Stimulated activated CD4-positive, alpha-beta T cell treated with anti-CD3 and anti-CD28 coated beads, Interleukin-4, amount 100 ng/mL, for 4 hours (primary cell): ENCODE measurements at places on chromosomes 16 and 17.

GRCh38 chr16:72051818-72052217 lies 2.5 kb upstream of the HP start:
- no peak for DNase-seq

DNA sequence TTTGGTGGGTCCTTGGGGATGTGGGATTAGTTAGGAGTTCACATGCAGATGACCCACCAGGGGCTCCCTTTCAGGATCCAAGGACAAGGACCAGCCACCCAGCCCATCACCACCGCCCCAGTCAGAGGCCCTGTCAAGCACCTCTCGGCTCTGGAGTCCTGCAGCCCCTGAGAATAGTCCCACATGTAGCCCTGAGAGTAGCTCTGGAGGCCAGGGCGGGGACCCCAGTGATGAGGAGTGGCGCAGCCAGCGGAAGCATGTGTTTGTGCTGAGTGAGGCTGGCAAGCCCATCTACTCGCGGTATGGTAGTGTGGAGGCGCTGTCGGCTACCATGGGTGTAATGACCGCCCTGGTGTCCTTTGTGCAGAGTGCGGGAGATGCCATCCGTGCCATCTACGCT lies 2.4 kb downstream of the MON1B start:
- no peak for DNase-seq

DNA sequence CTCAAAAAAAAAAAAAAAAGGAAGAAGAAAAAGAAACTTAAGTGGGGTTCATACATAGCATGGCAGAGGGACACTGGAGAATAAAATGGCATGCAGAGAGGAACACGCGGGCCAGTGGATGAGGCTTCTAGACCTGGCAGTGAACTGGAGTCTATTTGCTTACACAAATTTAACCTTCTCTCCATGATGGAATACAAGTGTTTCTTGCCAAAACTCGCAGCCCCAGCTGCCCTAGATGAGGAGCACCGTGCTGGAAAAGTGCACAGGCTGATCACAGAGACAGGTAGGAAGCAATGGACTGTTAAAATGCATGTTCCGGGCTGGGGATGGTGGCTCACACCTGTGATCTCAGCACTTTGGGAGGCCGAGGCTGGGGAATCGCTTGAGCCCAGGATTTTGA lies 9.3 kb downstream of the SSTR2 start:
- DNase-seq = no peak

DNA sequence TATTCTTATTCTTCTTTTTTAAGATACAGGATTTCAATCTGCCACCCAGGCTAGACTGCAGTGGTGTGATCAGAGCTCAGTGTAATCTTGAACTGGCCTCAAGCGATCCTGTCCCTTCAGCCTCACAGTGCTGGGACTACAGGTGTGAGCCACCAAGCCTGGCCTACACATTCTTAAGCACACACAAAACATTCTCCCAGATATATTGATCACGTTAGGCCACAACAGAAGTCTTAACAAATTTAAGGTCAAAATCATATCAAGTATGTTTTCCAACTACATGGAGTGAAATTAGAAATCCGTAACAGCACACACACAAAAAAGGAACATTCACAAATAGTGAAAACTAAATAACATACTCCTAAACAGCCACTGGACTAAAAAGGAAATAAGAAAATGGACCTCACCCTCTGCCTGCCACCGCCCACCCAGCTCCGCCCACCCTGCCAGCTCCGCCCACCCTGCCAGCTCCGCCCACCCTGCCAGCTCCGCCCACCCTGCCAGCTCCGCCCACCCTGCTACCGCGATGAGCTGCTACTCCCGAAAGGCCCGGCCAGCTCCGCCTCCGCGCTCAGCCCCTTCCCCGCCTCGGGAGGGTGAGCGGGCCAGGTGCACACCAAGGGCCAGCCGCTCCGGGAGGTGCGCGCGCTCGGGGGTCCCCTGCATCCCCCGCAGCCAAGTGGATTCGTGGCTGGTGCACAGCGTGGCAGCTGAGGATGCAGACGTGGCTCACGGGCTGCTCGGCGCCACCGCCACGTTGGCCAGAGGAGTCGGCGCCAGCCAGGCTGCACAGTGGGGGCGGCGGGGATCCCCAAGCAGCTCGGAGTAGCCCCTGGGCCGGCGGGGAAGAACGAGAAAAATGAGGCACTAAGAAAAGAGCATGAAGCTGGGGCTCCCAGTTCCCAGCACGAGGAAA lies 41.2 kb downstream of the C16orf87 start:
- peak; percentile 78 for DNase-seq

DNA sequence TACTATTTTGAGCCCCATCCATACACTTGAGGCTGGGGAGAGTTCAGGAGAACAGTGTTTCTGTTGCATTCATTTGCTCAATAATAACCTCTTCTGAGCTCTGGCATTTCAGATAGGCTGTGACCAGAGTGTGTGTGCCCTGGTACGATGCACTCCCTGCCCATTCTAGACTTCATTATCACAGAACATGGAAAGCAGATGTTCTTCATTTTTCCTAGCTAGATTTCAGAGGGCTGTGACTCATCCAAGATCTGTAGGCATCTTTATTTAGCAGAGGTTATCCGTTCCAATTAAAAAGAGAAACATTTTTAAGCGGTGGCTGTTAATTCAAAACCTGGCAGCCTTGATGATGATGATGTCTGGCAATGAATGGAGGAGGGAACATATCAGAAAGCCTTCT lies 228.8 kb upstream of the EEF2KMT start:
- no peak for DNase-seq

- no peak for DNase-seq
These were observed 116.5 kb downstream of the SALL1 start for GRCh38 chr16:51034481-51035109.

GRCh38 chr17:76704805-76705204 lies 6.0 kb downstream of the MXRA7 start:
- no peak for DNase-seq

GRCh38 chr17:39194089-39194984 lies 3.1 kb downstream of the CACNB1 start:
- no peak for DNase-seq

GRCh38 chr17:57502022-57502421 lies 243.1 kb downstream of the CCDC182 start:
- no peak for DNase-seq

- DNase-seq = no peak
These were observed 9.9 kb downstream of the PCTP start for GRCh38 chr17:55760643-55761355.

DNA sequence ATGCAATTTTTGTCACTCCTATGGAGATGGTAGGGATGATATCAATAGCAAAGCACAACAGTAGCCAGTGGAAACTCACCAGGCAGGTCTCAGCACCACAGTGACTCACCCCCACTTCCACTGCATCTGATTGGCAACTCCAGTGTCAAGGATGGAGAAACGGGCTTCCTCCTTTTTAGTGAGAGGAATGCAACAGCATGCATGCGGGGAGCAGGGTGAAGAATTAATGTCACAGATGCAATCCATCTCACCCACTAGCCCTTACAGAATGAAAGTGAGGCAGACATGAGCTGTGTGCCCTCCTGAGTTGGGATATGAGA lies 467.0 kb upstream of the C16orf82 start:
- DNase-seq = no peak

DNA sequence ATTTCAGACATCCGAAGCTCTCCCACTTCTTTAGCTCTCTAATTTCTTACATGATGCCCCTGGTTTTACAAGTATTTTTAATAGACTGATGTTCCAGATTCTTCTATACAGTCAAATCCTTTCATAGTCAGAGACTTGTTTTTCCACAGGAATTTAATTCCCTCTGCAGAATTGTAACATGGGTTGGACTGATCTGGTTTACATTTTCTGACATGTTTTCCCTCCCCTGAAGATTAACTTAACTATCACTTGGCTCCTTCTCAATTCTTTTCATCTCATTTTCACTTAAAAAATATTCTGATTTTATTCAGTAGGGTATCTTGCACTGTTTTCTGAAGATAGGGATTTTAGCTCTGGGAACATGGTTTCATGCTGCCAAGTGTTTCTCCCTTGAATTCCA lies 352.2 kb downstream of the MAF start:
- no peak for DNase-seq

- DNase-seq = no peak
These were observed 113.0 kb upstream of the AXIN2 start for GRCh38 chr17:65674246-65675045.

DNA sequence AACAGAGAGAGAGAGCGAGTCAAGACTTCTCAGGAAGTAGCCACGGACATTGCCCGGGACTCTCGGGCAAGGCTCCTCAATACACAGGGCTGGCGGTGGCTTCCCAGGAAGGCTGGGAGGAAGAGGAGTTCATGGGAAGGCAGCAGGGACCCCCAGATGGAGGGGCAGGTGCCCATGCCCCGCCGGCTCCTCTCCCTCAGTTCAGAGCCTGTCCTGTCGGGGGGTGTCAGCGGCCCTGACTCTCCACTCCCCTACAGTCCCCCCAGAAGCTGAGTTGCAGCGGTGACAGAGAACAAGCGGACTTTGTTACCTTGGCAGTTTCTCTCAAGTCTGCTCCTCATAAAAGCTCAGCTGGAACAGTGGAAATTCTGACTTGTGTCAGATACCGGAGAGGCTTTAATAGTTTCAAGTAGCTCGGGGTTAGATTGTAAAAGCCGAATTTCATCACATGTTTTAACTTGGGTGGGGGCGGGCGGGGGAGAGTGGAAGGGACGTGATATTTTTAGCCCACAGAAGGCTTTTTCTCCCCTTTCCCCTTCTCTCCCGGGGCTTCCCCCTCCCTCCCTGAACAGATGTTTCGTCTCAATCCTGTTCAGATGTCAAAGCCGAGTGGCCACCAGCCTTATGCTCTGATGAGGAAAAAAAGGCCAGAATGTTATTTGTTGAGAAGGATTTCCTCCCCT lies 65.2 kb downstream of the NKD1 start:
- no peak for DNase-seq

DNA sequence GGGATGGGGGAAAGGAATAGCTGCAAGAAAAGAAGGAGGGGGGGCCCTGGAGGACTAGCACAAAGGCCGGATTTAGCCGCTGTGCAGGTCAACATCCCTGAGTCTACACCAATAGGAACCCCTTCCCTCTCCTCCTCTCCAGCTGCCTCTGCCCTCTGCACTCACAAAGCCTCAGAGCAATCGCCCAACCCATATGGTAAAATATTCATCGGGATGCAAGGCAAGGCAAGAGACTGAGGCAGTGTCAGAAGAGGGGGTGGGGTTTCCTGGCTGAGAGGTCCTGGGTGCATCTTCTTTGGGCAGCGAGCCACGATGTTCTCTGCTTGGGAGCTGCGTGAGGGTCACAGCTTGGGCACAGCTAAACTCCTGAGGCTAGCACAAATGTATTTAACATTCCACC lies 115.5 kb upstream of the NLRP1 start:
- no peak for DNase-seq

GRCh38 chr16:558298-559020 lies 1.7 kb upstream of the PRR35 start:
- DNase-seq = no peak

GRCh38 chr17:66791347-66791746 lies 43.6 kb upstream of the CACNG5 start:
- DNase-seq = no peak

GRCh38 chr16:54116124-54116655 lies 170.4 kb downstream of the IRX3 start:
- DNase-seq = no peak

DNA sequence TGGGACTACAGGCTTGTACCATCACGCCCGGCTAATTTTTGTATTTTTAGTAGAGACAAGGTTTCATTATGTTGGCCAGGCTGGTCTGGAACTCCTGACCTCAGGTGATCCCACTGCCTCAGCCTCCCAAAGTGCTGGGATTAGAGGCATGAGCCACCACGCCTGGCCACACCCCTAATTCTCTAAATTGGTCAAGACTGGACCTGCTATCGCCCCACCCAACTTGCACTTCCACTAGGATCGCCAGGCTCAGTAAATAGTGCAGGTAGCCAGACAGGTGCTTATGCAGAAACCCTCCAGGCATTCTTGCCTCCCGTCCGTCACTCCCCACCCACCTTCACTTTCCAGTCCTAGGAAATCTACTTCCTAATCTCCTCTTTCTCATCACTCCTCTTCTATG lies 481.4 kb upstream of the EEF2KMT start:
- no peak for DNase-seq

DNA sequence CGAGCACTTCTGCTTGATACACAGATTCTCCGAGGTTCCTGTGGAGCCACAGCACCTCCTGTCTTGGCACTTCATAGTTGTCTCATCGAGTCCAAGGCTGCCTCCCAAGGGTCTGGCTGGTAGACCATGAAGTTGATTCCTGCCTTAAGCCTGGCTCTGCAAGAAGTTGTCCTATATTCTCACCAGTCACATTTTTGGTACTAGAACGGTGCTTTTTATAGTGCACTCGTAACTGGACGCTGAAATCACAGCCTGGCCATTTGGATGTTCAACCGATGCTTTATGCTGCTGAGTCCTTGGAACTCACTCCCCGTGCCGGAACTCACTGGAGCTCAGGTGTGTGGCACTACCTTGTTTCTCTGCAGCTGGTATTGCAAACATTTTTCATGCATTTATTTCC lies 35.6 kb downstream of the RMI2 start:
- no peak for DNase-seq

DNA sequence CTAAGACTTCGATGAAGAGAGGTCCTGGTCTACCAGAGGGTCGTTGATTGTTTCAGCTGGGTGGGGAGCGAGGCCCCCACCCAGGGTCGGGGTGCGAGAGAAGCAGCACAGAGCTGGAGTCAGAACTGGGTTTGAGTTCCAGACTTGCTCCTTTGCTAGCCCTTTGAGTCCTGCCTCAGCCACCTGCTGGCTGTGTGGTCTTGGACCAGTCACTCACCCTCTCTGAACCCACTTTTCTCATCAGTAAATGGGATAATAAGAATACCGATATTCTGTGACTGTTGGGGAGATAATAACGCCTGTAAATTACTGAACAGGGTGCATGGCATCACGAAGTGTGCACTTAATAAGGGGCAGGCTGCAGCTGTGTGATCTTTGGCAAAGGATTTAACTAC lies 427 bp upstream of the MMP28 start:
- DNase-seq = no peak

DNA sequence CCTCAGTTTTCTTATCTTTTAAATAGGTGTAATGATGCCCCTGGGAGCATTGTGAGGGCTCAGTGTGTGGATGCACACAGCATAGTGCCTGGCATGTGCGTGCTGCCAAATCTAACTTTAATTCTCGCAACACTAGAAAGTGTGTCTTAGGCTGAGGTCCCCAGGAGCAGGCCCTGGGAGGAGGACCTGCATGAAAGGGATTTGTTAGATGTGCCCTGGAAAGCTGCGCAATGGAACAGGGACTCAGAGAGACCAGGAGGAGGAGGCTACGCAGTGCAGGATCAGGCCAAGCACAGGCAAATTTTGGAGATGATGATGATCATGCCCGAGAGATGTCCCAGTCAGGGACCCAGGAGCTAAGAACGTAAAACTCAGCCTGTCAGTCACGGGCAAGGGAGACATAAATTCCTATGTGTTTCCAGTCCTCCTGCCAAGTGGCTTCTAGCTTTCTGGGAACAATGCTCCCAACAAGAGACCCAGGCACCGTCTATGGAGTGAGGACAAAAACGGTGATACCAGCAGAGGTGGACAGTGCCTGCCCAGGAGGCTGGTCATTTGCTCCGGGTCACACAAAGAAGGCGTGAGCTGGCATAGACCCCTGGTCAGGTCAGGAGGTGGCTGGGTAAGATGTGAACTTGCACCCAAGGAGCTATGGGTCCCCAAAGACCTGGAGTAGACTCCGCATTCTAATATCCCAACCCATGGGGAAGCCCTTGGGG lies 352.2 kb upstream of the TNRC6C start:
- DNase-seq = no peak
